ENCODE measurements at places on chromosomes 1 and 21.

DNA sequence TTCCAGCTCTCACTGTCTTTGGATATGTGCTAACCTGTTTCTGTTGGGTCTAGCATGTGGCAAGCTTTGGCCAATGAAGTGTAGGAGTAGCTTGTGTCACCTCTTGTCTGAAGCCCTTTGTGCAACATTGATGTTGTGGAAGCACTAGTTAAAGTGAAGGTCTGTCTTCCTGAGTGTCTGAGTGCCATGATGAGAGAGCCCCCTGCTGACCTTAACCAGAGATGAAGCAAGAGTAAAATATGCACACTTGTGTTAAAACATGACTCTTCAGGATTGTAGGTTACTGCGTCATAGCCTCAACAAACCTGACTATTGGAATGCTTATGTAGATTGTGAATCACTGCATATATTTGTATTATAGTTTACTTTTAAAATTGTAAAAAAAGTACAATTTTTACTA is 103.7 kb downstream of the NCAM2 start:
- no peak for DNase-seq

DNA sequence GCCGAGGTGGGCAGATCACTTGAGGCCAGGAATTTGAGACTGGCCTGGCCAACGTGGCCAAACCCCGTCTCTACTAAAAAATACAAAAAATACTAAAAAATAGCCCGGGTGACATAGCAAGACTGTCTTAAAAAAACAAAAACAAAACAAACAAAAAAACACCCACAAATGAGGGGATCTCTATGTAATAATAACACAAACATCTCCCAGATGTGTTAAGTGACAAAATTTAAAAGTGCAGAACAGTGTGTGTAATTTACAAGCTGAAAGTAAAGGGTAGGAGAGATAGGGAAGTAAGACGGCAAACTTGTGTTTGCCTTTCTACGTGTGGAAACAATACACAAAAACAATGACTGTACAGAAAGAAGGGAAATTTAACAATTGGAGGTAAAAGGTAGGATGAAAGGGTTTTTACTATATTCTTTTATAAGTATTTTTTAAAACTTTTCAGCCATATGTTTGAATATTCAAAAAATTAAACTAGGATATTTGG is 36.3 kb downstream of the ARID4B start:
- no peak for DNase-seq

DNA sequence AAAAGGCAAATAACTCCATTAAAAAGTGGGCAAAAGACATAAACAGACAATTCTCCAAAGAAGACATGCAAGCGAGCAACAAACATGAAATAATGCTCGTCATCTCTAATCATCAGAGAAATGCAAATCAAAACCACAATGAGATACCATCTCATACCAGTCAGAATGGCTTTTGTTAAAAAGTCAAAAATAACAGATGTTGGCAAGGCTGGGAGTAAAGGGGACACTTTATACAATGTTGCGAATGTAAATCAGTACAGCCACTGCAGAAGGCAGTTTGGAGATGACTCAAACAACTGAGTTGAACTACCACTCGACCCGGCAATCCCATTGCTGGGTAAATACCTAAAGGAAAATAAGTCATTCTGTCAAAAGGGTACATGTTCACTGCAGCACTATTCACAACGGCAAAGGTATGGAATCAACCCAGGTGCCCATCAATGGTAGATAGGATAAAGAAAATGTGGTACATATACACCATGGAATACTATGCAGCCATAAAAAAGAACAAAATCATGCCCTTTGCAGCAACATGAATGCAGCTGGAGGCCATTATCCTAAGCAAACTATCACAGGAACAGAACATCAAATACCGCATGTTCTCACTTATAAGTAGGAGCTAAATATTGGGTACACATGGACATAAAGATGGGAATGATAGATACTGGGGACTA is 25.9 kb downstream of the TSPAN2 start:
- peak; percentile 91 for DNase-seq

GRCh38 chr1:188423073-188423472 is 1594.3 kb downstream of the PLA2G4A start:
- no peak for DNase-seq

- DNase-seq, result no peak
Observed at GRCh38 chr1:153962088-153963029, 978 bp downstream of the SLC39A1 start.

DNA sequence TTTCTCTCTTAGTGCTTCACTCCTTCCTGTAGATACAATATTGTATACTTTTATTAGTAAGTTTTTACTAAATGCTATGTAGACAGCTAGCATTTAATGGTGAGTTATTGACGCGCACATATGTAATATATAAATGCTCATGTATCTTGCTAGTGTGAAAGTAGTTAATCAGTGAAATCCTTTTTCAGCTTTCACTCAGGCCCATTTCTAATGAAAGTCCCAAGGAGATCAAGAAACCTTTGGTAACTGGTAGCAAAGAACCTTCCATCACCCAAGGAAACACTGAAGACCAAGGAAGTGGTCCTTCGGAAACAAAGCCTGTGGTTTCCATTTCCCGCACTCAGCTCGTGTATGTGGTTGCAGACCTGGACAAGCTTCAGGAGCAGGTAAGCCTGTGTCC is 27.2 kb downstream of the AGT start:
- no peak for DNase-seq

- no peak for DNase-seq
Observed at GRCh38 chr1:52627028-52627427, 5.9 kb upstream of the SHISAL2A start.

- peak; percentile 23 for DNase-seq
Observed at GRCh38 chr1:93692983-93693591, 11.4 kb upstream of the BCAR3 start.

GRCh38 chr21:34782506-34783360 is 113.9 kb downstream of the CLIC6 start:
- DNase-seq, result no peak

DNA sequence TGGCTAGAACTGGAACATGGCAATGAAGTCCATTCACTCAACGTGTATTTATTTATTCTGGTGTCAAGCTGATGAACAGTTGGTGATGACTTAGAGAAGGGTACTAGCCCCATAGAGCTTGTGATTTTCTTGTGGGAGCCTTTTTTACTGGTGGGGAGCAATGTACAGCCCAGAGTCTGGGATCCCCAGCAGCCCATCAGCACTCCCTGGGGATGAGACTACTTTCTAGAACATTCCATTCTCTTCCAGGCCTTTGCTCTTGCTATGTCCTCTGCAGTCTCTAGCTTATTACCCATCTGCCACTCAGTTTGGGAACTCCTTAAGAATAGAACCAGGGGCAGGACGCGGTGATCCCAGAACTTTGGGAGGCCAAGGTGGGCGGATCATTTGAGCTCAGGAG is 11.6 kb downstream of the SLC2A1 start:
- DNase-seq, result no peak

DNA sequence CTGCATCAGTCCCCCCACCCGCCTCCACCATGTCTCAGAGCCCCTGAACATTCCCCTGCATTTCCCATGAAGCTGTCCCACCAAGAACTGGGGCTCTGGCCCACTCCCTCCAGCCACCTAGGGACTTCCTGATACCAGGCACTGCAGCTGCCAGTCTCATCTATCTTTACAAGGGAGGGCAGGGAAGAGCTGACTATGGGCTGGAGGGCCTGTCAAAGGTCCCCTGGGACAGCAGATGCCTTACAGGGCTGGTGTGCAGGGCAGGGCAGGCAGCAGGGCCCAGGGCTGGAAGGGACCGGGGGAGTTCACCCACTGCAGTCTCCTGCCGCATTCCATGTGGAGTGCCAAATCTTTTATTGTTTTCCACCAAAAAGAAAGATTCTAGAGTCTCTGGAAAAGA is 17.6 kb downstream of the SHISA4 start:
- DNase-seq, result no peak

DNA sequence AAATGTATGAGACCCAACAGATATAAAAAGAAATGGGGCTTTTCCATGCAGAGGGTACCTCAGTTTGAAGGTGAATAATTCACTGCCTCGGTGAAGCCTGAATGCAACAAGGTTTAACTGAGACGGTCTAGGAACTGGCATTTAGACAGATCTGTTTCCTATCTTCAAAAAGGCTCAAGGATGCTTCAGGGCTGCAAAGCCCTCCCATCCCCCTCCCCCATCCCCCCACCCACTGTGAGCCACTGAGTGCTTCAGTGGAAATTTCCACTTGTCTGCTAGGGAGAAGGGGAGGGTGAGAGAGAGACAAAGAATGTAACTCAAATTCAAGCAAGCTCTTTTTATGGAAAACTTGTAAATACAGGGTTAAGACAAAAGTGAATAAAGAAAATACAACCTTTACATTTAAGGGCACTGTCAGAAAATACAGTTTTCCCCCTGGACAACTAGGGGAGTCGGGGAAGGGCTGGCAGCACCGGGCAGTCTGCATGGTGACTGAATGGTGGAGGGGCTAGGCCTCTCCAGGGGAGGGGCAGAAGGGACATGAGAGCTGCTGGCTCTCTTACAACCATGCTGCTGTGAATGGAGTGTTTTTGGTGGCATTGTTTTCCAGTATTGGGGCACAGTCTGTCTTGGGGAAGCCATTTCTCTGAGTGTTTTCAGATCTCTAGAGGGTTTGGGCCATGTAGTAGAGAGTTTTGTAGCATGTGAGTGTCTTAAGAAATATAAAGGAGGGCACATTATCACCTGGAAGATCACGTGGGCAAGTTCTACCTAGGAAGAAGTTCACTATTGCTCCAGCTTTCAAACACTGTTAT is 56.7 kb downstream of the MRPS6 start:
- DNase-seq, result no peak

GRCh38 chr1:916173-917075 is 7.3 kb upstream of the SAMD11 start:
- no peak for DNase-seq

GRCh38 chr1:206672844-206673758 is 11.6 kb upstream of the MAPKAPK2 start:
- DNase-seq, result no peak

DNA sequence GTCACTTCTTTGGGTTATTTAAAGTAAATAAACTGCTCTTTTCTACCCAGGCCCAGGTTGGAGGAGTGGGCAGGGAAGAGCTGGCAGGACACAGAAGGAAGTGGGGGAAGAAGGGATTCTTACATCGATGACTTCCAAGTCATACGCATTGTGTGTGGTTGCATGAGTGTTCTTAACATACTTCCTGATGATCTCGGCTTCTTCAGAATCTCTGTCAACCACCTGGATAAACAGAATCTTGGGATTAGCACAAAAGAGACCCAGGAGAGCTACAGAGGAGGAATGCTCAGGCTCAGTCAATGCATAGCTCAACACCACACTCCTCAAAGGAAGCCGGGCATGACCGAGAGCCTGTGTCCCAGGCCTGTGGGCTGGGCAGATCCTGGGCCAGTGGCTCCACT is 42.1 kb downstream of the PARP1 start:
- no peak for DNase-seq

GRCh38 chr1:201495551-201496295 is 11.2 kb downstream of the CSRP1 start:
- no peak for DNase-seq

- no peak for DNase-seq
Observed at GRCh38 chr1:48869116-48869893, 92.6 kb upstream of the BEND5 start.

Data from CD4-positive, alpha-beta T cell treated with Interleukin-4 for 4 hours (primary cell).